Body of pancreas (tissue), 4 donors: ENCODE measurements at places on chromosomes 16 and 17. TPM values are rescaled to one million over a fixed set of nuclear protein-coding genes. Genes with fewer than 3 reads are reported as not detected.

TIMM22 gene
- total RNA-seq = 4.3 TPM

COPS3 gene
- total RNA-seq = 23.1 TPM

DNA sequence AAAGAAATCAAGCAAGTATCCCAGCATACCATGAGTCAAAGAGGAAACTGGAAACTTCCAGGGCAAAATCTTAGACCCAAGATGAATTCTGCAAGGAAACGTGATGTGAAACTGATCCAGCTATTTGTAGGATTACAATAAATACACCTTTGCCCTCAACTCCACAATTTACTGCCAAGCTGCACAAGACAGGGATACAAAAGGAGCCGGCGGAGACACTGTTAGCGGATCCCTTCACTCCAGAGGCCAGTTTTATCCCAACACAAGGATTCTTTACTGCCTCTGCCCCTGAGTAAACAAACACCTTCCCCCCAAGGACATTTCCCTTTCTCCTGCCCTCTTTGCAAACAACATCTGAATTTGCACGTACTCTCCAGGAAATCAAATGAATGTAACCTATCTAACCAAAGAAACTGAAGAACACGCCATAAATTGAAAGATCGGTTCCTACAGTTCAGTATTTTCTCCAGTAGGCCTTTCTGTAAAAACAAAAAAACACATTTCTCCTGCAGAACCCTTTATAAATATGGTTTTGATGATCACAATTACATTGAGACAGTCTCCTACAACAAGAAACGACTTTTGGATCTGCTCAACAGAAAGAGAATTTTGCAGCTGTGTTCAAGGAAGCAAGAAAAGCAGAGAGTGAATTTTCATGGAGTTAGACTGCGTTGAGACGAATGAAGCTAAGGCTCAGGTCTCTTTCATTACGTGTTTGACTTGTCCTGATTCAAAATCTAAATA, 1.4 kb upstream of the CBX2 start:
- H3K4me3 ChIP-seq = no peak overlapping the region
- no peak for DNase-seq
- no peaks in the 10 kb centered on the region for H3K27me3 ChIP-seq
- H3K36me3 ChIP-seq = no peaks in the 10 kb centered on the region

DNA sequence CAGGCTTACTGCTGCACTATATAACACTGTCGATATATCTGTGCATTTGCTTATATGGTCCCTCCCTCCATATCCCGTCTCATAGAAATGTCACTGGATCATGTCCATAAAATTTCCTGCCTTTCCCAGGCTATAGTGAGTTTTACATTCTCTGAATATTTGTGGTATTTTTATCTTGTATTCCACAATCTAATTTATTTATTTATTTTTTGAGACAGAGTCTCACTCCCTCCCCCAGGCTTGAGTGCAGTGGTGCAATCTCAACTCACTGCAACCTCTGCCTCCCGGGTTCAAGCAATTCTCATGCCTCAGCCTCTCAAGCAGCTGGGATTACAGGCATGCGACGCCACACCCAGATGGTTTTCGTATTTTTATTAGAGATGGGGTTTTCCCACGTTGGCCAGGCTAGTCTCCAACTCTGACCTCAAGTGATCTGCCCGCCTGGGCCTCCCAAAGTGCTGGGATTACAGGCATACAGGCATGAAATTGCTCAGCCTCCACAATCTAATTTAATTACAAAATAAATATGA, 12.9 kb downstream of the TRIM37 start:
- no peak overlapping the region for H3K4me3 ChIP-seq
- H3K27me3 ChIP-seq = no peaks in the 10 kb centered on the region
- peaks cover 7% of the 10 kb centered on the region for H3K4me1 ChIP-seq
- no peaks in the 10 kb centered on the region for H3K36me3 ChIP-seq
- peak overlapping the region; percentile 53 for H3K27ac ChIP-seq
- DNase-seq = peak; percentile 37

- H3K27ac ChIP-seq = no peak overlapping the region
- no peaks in the 10 kb centered on the region for H3K4me1 ChIP-seq
- no peaks in the 10 kb centered on the region for H3K27me3 ChIP-seq
- H3K4me3 ChIP-seq = no peak overlapping the region
These were observed 14.5 kb downstream of the TRAF7 start for GRCh38 chr16:2170080-2170479.
